ENCODE measurements at places on chromosomes 3 and 15. TPM values are rescaled to one million over a fixed set of nuclear protein-coding genes. Genes with fewer than 3 reads are reported as not detected.

DNA sequence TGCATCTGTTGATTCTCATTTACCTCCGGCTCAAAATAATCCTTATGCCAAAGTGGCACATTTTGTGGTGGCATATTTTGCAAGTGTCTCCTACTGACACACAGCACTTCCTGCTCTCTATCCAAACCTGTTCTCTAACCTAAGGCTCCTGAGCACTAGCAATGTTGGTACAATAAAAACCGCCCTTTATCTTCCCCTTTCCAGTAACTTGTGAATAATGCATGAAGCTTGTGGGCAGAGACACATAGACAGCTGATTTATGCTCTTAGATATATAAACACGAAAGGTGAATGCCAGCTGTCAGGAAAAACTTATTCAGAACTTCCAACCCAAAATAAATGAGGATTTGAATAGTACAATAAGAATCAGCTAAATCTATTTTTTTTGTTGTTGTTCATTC is 34.6 kb upstream of the ARPIN start:
- H3K4me3 ChIP-seq: no peak overlapping the region
- no peaks in the 10 kb centered on the region for H3K27me3 ChIP-seq
- H3K36me3 ChIP-seq: no peaks in the 10 kb centered on the region
- H3K4me1 ChIP-seq: no peaks in the 10 kb centered on the region
- DNase-seq: no peak
- H3K27ac ChIP-seq: no peak overlapping the region

GRCh38 chr3:40764747-40765146 is 240.0 kb downstream of the ZNF621 start:
- no peak for DNase-seq
- H3K27ac ChIP-seq: no peak overlapping the region
- no peaks in the 10 kb centered on the region for H3K27me3 ChIP-seq
- no peaks in the 10 kb centered on the region for H3K36me3 ChIP-seq

Gene SCN11A
- 0.14 TPM for total RNA-seq

GRCh38 chr3:54755756-54756155 is 172.1 kb downstream of the LRTM1 start:
- H3K4me3 ChIP-seq: no peak overlapping the region
- H3K27ac ChIP-seq: no peak overlapping the region
- H3K36me3 ChIP-seq: no peaks in the 10 kb centered on the region
- no peaks in the 10 kb centered on the region for H3K27me3 ChIP-seq

Gene NISCH
- total RNA-seq: 71.2 TPM

Gene RETNLB
- 103 TPM for total RNA-seq

DNA sequence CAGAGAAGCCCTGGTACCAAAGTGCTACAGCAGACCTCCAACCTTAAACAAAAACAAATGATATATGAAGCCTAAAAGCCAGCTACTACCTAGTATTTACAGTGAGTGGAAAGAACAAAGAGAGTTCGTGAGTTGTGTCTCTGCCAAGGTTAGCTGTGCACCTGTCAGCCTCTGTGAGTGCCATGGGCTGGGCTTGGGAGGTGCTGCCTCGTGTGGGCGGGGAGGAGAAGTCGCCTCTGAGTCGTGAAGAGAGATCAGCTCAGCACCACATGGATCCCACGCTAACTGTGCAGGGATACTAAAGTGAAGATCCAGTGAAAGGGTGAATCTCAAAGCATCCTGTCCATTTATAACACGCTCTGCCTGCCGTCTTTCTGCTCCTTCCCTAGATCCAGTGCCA is 101.9 kb downstream of the CHDH start:
- H3K4me1 ChIP-seq: no peaks in the 10 kb centered on the region
- no peak overlapping the region for H3K27ac ChIP-seq
- no peaks in the 10 kb centered on the region for H3K27me3 ChIP-seq
- H3K36me3 ChIP-seq: no peaks in the 10 kb centered on the region

Measured in stomach (tissue), 19 donors.